ENCODE measurements at places on chromosomes 1 and 21.

GRCh38 chr1:236421850-236422516 lies 27.9 kb downstream of the EDARADD start:
- no peak for DNase-seq

- no peak for DNase-seq
Observed at GRCh38 chr1:4837752-4838151, 183.3 kb downstream of the AJAP1 start.

- DNase-seq, result no peak
Observed at GRCh38 chr1:109863667-109864046, 47.0 kb upstream of the CSF1 start.

- no peak for DNase-seq
Observed at GRCh38 chr1:206486995-206487788, 16.9 kb downstream of the IKBKE start.

DNA sequence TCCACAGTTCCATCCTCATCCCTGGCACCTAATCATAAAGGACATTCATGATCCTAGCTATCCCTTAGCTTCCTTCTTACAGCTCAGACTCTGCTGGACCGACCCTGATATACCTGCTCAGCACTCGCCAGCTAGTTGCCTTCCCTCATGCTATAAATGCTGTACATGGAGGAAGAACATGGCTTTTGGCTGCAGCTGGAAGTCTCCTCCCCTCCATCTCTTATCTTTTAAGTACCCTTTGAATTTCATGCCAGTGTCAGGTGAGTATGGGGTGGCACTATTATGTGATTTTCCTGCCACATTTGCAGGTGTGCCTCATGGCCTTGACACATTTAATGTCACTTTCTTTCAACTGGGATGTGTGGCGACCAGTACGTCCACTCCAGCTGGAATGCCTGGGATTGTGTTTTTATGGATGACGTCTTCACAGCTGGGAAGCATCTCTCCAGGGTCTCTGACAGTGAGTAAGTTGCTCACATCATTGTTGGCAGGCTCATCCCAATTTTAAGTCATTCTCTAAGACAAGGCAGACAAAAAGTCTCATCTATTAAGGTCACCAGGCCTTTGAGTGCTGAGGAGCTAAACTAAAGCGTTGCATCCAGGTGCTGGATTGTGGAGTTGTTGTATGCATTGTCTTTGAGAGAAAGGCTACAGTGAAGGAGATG lies 43.4 kb downstream of the RUNX1 start:
- no peak for DNase-seq
